NCI-H345 (cell line): ENCODE measurements at places on chromosomes 13 and 19.

DNA sequence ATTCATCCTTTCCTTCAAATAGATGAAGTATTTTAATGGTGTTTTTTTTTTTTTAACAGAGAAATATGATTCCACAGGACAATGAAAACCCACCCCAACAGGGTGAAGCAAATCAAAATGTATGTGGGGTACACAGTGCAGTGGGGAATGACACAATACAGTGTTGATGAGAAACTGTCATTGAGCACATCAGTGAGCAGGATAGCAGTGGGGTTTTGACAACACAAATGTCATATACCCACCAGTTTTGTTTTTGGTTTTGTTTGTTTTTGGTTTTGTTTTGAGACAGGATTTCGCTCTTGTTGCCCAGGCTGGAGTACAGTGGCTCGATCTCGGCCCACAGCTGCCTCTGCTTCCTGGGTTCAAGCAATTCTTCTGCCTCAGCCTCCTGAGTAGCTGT, 29.2 kb downstream of the ZNF844 start:
- DNase-seq, result no peak

DNA sequence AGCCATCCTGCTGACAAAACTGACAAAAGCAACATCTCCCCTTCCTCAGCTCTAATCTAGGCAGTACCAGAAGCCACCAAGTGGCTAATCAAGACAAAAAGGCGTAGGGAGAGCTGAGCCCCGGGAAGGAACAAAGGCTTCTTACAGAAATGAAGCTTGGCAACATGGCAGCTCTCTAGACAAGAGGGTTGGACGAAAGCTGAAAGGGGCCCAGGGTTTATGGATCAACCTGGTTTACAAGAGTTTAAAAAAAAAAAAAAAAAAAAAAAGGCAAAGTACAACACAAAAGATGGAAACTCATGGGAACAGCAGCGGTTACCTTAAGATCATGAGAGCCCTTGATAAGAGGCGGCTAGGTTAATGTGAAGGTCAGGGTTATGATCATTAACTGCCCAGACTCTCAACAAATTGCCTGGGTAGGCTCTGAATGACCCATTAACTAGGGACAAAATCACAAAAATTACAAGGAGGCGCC, 14.0 kb downstream of the ZC3H4 start:
- no peak for DNase-seq

DNA sequence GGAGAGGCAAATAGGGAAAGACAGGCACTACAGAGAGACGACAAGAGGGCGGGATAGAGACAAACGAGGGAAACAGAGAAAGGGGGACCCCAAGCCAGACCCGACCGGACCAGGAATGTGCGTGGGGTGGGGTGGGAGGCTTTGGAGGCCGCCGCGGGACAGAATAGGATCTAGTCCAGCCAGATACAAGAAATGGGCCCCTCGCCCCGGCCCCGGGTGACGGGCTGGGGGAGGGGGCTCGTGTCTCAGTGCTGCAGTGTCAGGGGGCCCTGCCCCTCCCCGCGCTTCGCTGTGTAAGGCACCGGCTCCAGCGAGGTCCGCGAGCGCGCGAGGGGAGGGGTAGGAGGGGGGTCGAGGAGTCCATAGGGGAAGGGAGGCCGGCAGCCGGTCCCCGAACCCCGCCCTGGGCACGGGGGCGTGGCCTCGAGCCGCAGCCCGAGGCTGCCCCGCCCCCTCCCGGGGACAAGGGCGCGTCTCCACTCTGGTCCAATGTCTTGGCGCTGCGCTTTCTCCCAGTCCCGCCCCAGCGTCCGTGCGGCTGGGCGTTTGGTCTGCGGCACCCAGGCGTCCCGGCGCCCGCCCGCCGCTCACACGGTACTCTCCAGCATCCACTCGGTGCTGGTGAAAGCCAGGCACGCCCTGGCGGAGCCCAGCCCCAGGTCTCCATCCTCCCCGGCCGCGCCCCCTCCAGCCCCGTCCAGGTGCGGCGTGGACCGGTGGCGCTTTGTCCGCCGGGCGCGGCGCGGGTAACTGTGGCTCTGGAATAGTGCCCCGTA, 11.0 kb downstream of the IFNL1 start:
- DNase-seq, result peak; percentile 86

GRCh38 chr19:49017666-49018351, 918 bp upstream of the LHB start:
- DNase-seq, result no peak

GRCh38 chr13:50910485-50910805, 854 bp downstream of the RNASEH2B start:
- DNase-seq, result peak; percentile 29
